Fibroblast of the aortic adventitia (primary cell): ENCODE measurements at places on chromosomes 11 and 22.

GRCh38 chr11:45795379-45795778, 9.6 kb upstream of the SLC35C1 start:
- DNase-seq = no peak

DNA sequence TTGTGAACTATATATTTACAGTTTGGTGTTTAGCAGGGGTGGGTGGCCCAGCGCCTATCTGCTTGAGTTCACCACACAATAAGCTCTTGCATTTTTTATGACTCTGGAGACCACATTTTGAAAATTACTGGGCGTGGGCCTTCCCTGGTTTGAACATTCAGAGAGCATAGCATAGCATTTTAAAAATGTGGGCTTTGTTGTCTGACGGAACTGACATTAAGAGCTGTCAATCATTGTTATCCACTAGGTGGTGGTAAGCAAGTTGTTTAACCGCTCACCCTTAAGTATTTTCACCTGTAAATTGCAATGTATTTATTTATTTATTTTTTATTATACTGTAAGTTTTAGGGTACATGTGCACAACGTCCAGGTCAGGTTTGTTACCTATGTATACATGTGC, 1.0 kb downstream of the NLRP14 start:
- no peak for DNase-seq

DNA sequence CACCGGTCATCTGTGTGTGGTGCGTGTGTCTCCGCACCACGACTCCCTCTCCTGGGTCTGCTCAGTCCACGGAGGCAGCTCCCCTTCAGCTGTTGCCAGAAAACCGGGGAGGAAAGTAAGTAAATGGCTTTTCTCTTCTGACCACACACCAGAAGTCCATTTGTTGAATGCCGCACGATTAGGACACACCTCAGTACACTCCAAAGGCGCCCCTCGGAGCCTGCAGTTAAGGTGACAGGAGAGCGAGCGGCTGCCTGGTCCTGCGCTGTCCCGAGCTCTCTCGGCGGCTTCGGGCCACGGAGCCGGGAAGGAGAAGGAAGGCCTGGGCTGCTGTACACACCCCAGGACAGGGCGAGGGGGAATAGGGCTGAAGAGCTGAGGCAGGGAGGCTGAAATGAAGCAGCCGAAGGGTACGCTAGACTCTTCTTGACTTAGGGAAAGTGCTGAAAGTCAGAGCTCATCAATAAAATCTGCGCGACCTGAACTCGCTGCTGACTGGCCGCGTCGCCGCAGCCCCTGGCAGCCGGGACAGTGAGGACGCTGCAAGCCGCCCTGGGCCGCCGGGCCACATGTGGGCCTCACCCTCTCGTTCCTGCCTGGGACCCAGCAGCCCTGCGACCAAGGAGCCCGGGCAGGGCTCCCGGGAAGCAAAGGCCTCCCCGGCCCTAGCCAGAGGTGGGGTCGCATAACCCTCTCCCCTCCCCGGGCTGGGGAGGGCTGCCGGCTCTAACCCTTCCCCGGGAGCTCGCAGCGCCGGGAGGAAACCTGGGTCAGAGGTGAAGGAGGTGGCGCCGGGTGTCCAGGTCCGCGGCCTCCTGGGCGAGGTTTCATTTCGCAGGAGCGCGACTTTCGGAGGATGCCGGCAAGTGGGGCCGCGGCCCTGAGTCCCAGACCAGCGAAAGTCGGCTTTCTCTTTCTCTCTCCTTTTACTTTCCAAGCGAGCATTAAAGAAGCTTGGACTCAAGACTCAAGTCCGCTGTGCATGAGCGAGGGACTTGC, 1.6 kb upstream of the PAX6 start:
- DNase-seq = no peak

- DNase-seq = no peak
These were observed 4.9 kb downstream of the GNG3 start for GRCh38 chr11:62712276-62712812.

DNA sequence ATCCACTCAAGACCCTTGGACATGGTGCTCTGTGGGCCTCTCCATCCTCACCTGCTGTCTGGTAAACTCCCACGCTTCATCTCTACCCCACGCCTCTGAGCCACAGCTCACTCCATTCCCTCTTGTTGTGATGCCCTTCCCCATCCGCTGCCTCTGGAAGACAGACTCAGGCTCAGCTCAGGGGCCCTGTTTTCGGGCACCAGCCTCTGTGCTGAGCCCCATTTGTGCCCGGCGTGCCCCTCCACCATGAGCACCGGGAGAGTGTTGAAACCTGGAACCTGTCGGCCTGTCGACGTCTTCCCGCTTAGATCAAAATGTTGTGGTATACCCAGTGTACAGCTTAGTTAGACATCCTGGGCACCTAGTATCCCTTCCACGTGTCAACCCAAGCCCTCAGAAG, 6.5 kb upstream of the SCUBE1 start:
- no peak for DNase-seq
